Brain microvascular endothelial cell (primary cell): ENCODE measurements at places on chromosomes 2 and 18.

- peak; percentile 33 for DNase-seq
Observed at GRCh38 chr2:239881561-239882320, 143.4 kb downstream of the NDUFA10 start.

GRCh38 chr2:181628590-181629585 is 28.0 kb downstream of the CERKL start:
- no peak for DNase-seq

GRCh38 chr2:111688482-111688881 is 195.5 kb downstream of the ANAPC1 start:
- no peak for DNase-seq

DNA sequence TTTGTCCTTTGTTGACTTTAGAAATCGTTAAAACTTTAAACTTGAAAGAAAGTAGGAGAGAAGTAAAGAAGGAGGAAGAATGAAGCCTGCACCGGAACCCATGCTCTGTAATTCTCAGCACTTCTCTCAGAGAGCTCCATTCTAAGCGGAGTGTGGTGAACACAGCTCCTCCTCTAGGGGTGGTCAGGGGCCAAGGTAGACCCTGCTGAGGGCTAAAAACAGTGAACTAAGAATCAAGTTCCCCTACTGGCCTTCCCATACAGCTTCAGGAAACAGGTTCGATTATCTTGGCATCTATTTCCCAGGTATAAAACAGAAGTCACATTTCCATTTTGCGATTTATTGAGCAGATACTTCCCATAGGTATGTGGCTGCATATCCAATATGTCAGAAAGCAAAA is 92.7 kb upstream of the ASAP2 start:
- DNase-seq: no peak

DNA sequence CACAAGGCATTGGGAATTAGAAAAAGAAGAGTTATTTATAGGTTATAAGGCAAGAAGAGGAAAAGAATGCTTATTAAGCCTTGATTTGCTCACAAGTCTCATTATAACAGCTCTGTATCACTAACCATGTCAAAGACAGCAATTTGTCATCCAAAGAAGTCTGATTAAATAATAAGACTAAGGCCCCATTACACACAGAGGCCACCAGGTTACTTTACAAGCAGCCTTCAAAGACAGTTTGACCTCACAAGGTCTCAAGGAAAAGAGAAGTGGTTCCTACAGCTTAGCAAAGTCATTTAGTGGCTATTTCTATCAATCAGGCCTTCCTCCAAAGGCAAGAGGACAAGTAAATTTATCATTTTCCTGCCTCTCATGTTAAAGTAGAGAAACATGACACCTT is 188.5 kb downstream of the MBD2 start:
- no peak for DNase-seq

GRCh38 chr18:72555968-72556367 is 11.8 kb upstream of the CBLN2 start:
- no peak for DNase-seq

GRCh38 chr2:76938153-76938552 is 584.0 kb downstream of the LRRTM4 start:
- no peak for DNase-seq

DNA sequence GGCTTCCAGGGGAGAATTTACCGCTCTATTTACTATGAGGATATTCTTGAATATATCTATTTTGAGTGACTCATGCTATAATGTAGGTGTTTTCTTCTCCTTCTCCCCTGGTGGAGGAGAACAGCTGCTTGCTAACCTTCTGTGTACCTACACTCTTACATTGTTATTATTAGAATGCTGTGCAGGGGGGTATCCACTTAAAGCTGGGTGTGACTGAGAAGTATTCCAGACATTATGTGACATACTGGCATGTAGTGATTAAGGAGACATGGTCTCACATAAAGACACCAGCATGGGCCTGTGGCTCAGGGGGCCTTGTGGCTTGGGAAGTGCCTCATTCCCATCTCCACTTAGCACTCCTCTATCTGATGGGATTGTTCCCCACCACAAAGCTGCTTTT is 287.9 kb downstream of the PTPRM start:
- DNase-seq: no peak

DNA sequence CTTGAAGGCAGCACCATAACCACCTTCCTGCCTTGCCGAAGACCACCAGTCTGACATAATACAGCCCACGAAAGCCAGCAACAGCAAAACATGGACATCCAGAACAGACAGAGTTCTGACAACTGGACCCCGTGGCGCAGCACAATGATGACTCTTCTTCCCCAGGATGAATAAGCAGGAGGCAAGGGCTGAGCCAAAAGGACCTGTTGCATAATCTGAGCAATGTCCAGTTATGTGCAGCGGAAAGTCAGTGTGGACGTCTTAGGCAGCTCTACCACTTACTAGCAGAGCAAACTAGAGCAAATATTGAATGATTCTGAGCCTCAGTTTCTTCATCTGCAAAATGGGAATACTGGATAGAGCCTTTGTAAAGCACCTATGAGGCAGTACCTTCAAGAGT is 225.1 kb downstream of the ZBTB7C start:
- DNase-seq: no peak

- no peak for DNase-seq
Observed at GRCh38 chr2:23169896-23170295, 215.1 kb upstream of the KLHL29 start.
